Ovary (tissue), 10 donors: ENCODE measurements at places on chromosomes 1 and 21. TPM values are rescaled to one million over a fixed set of nuclear protein-coding genes. Genes with fewer than 3 reads are reported as not detected.

Gene TBX15
- not detected for total RNA-seq

Gene OLFML2B
- total RNA-seq, result 1.4 TPM

Gene NPR1
- 28.4 TPM for total RNA-seq

- DNase-seq, result no peak
These were observed 283.5 kb upstream of the ADAMTS5 start for GRCh38 chr21:27250366-27250765.

GRCh38 chr1:75471252-75471651 lies 139.7 kb downstream of the SLC44A5 start:
- DNase-seq, result no peak

- DNase-seq, result no peak
These were observed 2.9 kb downstream of the COL9A2 start for GRCh38 chr1:40313958-40314720.
